ENCODE measurements at places on chromosomes 6 and 20.

GRCh38 chr6:138406443-138406842, 2.4 kb downstream of the HEBP2 start:
- no peak for DNase-seq

DNA sequence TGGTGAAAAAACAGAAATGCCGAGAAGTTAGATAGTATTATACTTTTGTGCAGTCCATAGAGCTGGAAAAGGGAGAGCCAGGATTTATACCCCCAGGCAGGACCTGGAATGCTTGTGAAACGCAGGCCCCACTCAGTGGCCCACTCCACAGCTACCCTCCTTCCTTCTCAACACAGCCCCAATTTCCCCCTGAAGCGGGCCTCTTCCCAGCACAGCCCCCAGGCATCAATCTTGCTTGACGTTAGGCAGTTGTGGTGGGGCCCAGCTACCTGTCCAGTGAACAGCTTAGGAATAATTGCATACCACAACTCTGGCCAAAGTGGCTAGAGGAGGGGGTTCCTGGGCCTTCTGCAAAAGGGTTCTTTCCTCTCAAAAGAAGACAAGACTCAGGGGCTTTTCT, 61.3 kb downstream of the PPP1R3G start:
- no peak for DNase-seq

DNA sequence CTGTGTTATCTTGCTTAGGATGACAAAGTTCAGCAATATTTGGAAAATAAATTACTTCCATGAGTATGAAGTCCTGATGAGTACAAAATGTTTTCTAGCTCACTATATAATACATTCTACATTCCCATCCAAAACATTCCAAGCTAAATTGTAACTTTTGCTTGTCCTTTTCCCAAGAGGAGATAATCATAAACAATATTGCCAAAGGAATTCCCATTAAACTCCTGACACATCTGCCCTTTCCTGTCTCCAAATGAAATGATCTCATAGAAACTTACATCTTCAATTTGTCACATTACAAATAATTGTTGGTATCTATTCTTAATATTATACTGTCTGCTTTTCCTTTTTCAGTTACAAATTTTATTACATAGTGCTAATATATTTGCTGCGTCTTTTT, 20.4 kb upstream of the SENP6 start:
- no peak for DNase-seq

DNA sequence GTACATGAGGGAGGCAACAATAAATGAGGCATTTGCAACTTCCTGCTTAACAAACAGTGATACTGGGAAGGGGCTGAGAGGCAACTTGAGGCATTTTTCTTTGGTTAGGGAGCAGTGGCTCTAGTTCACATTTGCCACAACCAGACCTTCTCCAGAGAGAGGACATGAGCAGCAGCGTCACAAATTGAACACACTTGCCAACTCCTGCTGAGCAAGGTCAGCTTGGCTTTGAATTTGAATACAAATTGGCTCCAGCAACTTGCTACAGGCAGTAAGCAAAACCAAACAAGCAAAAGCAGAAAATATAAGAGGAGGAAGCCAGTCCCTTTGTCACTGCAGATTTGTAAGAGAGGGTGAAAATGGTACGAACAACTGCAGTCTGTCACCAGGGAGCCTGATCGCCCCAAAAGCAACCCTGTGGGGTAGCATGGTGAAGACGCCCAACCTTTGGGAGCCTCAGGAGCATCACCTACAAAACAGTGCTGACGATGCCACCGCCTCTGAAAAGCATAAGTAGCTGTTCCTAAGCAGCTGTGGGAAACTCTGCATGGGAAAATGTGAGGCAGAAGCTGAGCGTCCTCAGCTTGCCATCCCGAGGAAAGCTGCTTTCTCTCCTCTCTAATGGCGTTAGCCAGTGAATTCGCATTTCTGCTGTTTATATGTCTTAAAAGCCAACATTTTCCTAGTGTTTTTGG, 378.7 kb downstream of the RNGTT start:
- no peak for DNase-seq

Measured in CD4-positive, alpha-beta memory T cell (primary cell).